ENCODE measurements at places on chromosomes 13 and 19.

- no peak for DNase-seq
Measured at GRCh38 chr13:110630566-110631119, 15.3 kb downstream of the NAXD start.

GRCh38 chr13:77507931-77508776 is 27.4 kb upstream of the SCEL start:
- no peak for DNase-seq

- DNase-seq = no peak
Measured at GRCh38 chr19:22144394-22144793, 52.4 kb downstream of the ZNF676 start.

DNA sequence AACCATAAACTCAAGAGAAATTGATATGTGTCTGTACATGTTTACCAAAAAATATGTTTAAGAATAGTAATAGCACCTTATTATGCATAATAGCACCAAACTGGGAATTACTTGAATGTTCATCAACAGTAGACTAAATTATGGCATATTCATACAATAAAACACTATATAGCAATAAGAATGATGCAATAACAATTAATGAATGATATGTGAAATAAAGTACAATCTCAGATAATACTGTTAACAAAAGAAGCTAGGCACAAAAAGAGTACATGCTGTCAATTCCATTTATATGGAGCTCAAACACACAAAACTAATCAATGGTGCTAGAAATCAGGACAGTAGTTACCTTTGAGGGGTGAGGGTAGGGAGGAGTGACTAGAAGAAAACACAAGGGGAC is 36.3 kb downstream of the ZC3H13 start:
- no peak for DNase-seq

GRCh38 chr19:8459095-8459494 is 14.3 kb downstream of the HNRNPM start:
- no peak for DNase-seq

- no peak for DNase-seq
Measured at GRCh38 chr19:41616792-41617621, 9.9 kb downstream of the CEACAM4 start.

DNA sequence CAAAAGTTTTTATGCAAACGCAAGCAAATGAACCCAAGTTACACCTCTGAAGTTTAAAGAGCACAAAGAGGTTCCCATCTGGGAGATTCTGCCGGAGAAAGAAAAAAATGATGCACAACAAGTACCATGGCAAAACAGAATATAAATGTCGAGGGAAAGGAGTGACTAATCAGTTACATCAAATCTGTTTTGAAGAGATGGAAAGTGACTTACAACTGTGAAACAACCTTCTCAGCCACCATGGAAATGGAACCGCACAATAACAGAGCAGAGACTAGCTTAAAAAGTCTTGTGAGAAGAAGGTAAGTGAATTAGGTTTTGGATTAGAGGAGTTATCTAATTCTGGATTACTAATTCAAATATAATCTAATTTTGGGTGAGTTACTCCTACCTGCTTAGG is 2.4 kb downstream of the HSPH1 start:
- no peak for DNase-seq

GRCh38 chr13:83816081-83816480 is 66.2 kb downstream of the SLITRK1 start:
- no peak for DNase-seq

DNA sequence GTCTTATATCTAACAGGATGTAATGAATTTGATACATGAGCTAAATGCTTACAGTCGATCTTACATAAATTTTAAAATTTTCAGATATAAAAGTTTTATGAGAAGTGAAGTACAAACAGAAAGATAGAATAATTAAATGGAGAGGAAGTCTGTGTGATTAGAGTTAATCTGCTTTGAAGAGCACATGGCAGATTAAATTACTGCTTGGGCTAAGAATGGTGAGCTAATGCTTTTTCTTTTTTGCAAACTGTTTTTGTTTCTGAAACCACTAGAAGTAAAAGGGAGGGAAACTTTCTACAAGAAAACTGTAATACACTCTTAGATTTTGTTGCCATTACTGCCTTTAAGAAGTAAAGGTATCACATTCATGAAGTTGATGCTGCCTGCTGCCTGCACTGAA is 96.3 kb upstream of the SPRY2 start:
- DNase-seq = no peak

DNA sequence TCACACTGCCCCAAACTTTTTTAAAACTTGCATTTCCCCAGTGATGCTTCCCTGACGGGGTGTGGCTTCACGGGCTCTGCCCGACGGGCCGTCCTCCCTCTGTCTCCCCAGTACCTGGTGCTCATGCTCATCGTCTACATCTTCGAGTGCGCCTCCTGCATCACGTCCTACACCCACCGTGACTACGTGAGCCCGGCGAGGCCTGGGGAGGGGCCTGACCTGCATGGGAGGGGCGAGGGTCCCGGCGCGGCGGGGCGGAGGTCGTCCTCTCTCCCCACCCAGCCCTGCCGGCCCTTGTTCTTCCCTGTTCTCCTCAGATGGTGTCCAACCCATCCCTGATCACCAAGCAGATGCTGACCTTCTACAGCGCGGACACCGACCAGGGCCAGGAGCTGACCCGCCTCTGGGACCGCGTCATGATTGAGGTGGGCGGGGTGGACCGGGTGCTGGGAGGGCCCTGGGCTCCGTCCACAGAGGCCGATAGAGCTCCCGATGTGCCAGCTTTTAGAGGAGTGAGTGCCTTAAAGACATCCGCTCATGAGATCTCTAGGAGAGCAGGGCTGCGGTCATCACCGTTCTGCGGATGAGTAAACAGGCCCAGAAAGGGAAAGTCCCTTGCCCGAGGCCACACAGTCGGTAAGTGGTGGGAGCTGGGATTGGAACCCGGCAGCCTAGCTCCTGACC is 6.9 kb downstream of the UPK1A start:
- DNase-seq = peak; percentile 10

- no peak for DNase-seq
Measured at GRCh38 chr13:97544031-97544765, 110.2 kb downstream of the RAP2A start.

GRCh38 chr13:96822895-96823294 is 171.4 kb downstream of the OXGR1 start:
- no peak for DNase-seq

- no peak for DNase-seq
Measured at GRCh38 chr19:42023121-42023942, 29.3 kb upstream of the ATP1A3 start.

- no peak for DNase-seq
Measured at GRCh38 chr19:11194173-11194572, 3.2 kb downstream of the KANK2 start.

- DNase-seq = no peak
Measured at GRCh38 chr13:111559612-111560403, 239.4 kb downstream of the TEX29 start.

- DNase-seq = no peak
Measured at GRCh38 chr19:18109733-18110608, 12.4 kb downstream of the MAST3 start.

GRCh38 chr19:17681505-17682125 is 6.5 kb downstream of the UNC13A start:
- DNase-seq = no peak
